Gastroesophageal sphincter (tissue), 4 donors: ENCODE measurements at places on chromosomes 7 and 10. TPM values are rescaled to one million over a fixed set of nuclear protein-coding genes. Genes with fewer than 3 reads are reported as not detected.

- no peak overlapping the region for H3K4me3 ChIP-seq
- H3K4me1 ChIP-seq, result no peaks in the 10 kb centered on the region
- peaks cover 7% of the 10 kb centered on the region for H3K27me3 ChIP-seq
Observed at GRCh38 chr7:94042381-94042780, 38.2 kb upstream of the BET1 start.

ELN gene
- 455 TPM for total RNA-seq

DNA sequence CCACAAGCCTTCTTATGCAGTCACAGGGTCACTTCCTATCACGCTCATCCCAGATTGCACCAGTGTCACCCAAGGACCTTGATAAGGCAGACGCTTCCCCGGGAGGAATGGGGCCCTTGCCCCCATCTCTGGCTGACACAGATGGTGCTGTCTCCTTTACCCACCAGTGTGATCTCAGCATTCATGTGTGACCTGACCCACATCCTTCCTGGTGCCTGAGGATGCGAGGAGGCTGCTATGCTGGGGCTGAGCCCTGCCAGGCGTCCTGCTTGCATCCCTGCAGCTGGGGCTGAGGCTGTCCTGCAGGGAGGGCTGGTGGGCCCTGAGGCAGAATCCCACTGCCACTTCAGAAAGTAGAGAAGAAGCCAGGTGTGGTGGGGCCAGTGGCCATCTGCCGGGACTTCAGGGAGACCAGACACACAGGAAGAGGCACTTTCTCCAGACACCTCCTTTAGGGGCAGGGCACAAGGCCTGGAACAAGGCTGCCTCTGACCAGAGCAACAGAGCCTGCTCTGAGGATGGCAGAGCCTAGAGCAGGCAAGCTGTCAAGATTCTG lies 35.3 kb downstream of the RASGEF1A start:
- H3K27ac ChIP-seq, result no peak overlapping the region
- no peaks in the 10 kb centered on the region for H3K36me3 ChIP-seq
- H3K4me1 ChIP-seq, result peaks cover 9% of the 10 kb centered on the region

CCT6A gene
- 88.3 TPM for total RNA-seq

DNA sequence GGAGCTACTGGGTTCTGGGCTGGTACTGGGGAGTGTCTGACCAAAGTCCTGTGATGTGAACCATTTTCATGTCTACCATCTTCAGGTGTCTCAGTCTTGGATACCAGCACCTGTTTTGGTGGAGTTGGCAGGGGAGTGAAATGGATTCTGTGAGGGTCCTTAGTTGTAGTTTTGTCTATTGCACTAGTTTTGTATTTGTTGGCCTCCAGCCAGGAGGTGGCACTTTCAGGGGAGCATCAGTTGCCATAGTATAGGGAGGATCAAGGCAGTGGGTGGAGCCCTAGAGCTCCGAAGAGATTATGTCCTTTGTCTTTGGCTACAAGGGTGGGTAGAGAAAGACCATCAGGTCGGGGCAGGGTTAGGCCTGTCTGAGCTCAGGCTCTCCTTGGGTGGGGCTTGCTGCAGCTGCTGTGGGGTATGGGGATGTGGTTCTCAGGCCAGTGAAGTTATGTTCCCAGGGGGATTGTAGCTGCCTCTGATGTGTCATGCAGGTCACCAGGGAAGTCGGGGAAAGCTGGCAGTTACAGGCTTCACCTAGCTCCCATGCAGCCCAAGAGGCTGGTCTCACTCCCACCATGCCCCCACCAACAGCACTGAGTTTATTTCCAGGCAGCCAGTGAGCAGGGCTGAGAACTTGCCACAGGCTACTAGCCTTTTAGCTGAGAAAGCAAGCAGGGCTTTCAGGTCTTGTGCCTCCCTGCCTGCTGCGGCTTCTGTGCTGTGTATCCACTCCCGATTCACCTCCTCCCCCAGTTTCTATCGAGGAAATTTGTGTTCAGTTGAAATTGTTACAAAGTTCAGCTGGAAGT lies 153.1 kb downstream of the ZNF365 start:
- no peak for ATAC-seq
- no peak overlapping the region for H3K27ac ChIP-seq
- H3K27me3 ChIP-seq, result no peaks in the 10 kb centered on the region
- H3K4me1 ChIP-seq, result no peaks in the 10 kb centered on the region

DNA sequence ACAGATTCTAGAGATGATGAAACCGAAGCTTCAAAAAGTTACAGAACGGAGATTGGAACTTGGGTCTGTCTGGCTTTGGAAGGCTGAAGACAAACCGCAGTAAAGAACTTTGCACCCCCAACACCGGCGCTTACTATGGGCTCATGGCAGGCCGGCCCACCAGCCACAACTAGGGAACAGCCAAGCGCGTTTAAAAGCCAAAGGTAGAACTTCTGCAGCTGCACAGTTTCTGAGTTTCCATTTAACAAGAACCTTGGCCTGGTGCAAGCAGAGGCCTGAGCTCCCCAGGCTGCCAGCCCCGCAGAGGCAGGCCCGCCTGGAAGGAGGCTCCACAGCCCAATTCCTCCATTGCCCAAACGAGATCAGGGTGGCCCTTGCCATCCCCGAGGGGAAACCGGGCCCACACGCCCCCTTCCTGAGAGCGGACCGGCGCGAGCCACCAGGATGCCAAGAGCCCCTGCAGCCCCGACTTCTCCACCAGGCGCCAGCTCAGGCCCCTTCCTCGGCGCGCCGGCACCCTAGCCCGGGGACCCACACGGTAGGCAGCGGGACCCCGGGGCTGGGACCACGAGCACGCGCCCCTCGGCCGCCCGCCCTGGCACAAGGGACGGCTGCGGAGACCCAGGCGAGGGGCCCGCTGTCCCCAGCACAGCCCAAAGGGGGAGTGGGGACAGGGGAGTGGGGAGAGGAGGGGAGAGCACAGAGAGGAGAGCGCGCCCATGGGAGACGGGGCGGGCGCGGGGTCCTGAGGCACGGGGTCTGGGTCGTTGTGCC lies 566 bp downstream of the MAD1L1 start:
- H3K4me3 ChIP-seq, result peak overlapping the region; percentile 89
- peak; percentile 41 for ATAC-seq
- peak overlapping the region; percentile 84 for H3K27ac ChIP-seq
- no peaks in the 10 kb centered on the region for H3K27me3 ChIP-seq
- H3K36me3 ChIP-seq, result no peaks in the 10 kb centered on the region

- no peaks in the 10 kb centered on the region for H3K4me1 ChIP-seq
- no peak overlapping the region for H3K4me3 ChIP-seq
- H3K27ac ChIP-seq, result no peak overlapping the region
- no peaks in the 10 kb centered on the region for H3K36me3 ChIP-seq
- ATAC-seq, result peak; percentile 43
- H3K27me3 ChIP-seq, result no peaks in the 10 kb centered on the region
Observed at GRCh38 chr7:28551331-28551730, 139.0 kb downstream of the CREB5 start.

- no peak for ATAC-seq
- H3K27me3 ChIP-seq, result no peaks in the 10 kb centered on the region
- H3K36me3 ChIP-seq, result no peaks in the 10 kb centered on the region
- H3K4me3 ChIP-seq, result no peak overlapping the region
Observed at GRCh38 chr7:29970158-29970557, 19.4 kb downstream of the SCRN1 start.

NUDT1 gene
- 4.3 TPM for total RNA-seq

DNA sequence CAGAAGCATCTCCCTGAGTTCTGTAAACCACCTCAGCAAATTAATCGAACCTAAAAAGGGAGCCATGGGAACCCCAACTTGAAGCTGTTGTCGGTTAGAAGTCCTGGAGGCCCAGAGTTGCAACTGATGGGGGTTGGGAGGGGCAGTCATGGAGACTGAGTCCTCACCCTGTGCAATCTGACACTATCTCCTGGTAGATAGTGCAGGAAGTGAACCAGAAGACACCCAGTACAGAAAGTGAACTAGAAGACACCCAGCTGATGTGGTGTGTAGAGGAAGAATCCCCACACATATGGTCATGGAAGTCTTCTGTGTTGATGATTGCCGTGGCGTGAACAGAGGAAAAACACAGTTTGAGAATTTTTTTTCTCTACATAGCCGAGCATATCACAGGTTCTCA lies 58.8 kb upstream of the SRRM3 start:
- H3K4me3 ChIP-seq, result no peak overlapping the region
- no peaks in the 10 kb centered on the region for H3K4me1 ChIP-seq
- no peaks in the 10 kb centered on the region for H3K36me3 ChIP-seq

PLCE1 gene
- total RNA-seq, result 19.3 TPM

NPFFR1 gene
- under 0.01 TPM for total RNA-seq

DNA sequence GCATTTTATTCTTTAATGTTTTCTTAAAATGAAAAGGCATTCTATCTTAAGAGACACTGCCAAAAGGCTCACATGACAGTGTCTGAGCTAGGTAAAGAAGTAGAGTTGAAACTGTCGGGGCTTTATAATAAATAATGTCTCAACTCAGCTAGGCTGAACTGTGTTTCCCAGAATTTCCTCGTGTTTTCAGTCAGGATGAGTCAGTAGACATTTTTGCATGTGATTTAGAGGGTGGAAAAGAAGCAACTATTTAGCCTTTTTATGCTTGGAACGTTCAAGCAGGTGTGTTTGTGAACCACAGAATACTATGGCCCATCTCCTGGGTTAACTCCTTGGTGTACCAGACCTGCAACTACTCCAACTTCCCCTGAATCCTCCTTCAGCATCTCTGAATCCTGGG lies 23.4 kb upstream of the LIPA start:
- no peaks in the 10 kb centered on the region for H3K27me3 ChIP-seq
- no peak overlapping the region for H3K4me3 ChIP-seq
- peak overlapping the region; percentile 45 for H3K27ac ChIP-seq
- no peak for ATAC-seq

CTAGE8 gene
- 0.94 TPM for total RNA-seq

DNA sequence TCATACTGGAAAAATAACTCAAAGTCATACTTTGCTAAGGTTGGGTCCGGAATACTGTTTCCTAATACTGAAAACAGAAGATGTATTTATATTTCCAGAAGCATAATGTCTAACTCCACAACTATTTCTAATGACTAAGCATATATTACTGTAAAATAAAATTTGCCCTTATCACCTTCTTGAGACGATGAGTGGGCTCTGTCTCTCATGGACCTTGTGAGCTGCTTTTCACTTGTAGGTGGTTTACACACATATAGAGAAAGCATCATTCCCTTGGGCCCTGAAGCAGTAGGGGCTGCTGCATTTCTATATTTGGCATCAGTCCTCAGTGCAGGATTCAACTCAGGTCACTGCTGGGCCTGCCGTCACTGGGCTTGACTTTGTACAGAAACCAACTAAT lies 10.7 kb upstream of the FAM13C start:
- H3K36me3 ChIP-seq, result no peaks in the 10 kb centered on the region
- H3K27me3 ChIP-seq, result no peaks in the 10 kb centered on the region
- H3K4me1 ChIP-seq, result peaks cover 7% of the 10 kb centered on the region
- ATAC-seq, result no peak
- H3K4me3 ChIP-seq, result no peak overlapping the region
- H3K27ac ChIP-seq, result peak overlapping the region; percentile 57

- no peak overlapping the region for H3K4me3 ChIP-seq
- ATAC-seq, result no peak
- no peaks in the 10 kb centered on the region for H3K36me3 ChIP-seq
- H3K4me1 ChIP-seq, result no peaks in the 10 kb centered on the region
Observed at GRCh38 chr10:126259760-126260479, 128.4 kb downstream of the ADAM12 start.

- H3K27me3 ChIP-seq, result no peaks in the 10 kb centered on the region
- peaks cover 27% of the 10 kb centered on the region for H3K4me1 ChIP-seq
- no peaks in the 10 kb centered on the region for H3K36me3 ChIP-seq
Observed at GRCh38 chr10:132637477-132638129, 100.0 kb downstream of the INPP5A start.

DNA sequence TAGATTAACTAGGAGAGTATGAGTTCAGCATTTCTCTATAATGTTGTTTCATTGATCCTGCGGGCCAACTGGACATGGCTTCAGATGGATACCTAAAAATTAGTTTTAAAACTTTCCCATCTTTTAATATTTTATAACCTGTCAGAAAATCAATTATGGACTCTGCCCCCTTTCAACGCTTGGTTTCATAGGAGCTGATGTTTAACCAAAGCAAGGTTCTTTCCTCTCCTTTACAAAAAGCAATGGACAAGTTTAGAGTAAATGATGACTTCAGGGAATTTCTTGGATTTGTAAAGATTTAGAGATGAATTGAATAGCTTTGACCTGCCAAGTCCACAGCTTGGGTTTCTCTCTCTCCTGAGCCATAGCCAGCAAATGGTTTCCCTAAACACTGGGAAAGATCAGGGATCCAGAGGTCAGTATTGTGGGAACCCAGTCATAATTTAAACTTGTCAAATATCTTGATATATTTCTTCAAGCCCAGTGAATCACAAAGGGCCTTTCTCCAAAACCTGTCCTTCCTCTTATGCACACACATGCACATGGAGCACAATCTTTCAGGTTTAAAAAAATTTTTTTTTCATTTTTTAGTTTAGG lies 177.1 kb downstream of the EVX1 start:
- no peak overlapping the region for H3K4me3 ChIP-seq
- no peak for ATAC-seq
- H3K4me1 ChIP-seq, result no peaks in the 10 kb centered on the region
- H3K27me3 ChIP-seq, result no peaks in the 10 kb centered on the region
- H3K36me3 ChIP-seq, result no peaks in the 10 kb centered on the region

DNA sequence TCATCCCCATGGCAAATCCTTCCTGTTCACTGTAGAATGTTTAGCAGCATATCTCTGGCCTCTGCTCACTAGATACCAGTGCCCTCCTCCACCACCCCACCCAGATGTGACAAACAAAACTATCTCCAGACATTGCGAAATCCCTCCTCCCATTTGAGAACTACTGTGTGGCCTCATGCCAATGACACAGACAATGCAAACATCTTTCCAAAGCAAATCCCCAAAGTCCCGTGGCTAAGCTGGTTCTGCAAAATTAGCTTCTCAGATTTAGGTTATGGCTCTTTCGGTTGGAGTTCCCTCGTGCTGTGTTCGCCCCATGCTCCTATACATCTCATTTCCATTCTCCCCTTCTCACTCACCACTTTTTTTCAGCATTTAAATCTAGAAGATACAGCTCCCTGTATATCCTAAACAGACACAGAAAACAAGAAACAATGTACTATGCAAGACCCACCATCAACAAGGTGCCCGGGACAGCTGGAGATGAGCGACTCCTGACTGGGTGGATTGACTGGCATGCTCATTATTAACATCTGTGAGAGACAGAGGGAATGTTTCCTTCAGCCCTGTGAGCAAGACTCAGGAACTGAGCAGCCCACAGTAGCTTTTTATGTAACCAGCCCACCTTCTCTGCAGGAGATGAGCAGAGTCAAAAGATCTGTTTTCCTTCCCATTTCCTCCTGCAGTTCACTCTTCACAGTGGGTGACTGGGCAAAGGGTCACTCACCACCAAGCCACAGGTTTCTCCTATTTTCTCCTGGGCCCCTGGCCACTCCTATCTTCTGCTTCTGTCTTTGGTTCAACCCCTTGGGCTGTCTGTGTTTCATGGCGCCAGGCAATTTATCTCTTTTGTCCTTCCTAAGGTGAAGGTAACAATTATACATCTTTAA lies 225.7 kb upstream of the AOAH start:
- peaks cover 3% of the 10 kb centered on the region for H3K4me1 ChIP-seq
- H3K27me3 ChIP-seq, result no peaks in the 10 kb centered on the region
- H3K36me3 ChIP-seq, result no peaks in the 10 kb centered on the region
- no peak overlapping the region for H3K27ac ChIP-seq
- H3K4me3 ChIP-seq, result no peak overlapping the region

GRCh38 chr7:106640368-106641141 lies 20.4 kb downstream of the CCDC71L start:
- no peak overlapping the region for H3K27ac ChIP-seq
- peaks cover 5% of the 10 kb centered on the region for H3K4me1 ChIP-seq
- H3K27me3 ChIP-seq, result no peaks in the 10 kb centered on the region
- no peak overlapping the region for H3K4me3 ChIP-seq
- no peak for ATAC-seq

- H3K4me1 ChIP-seq, result no peaks in the 10 kb centered on the region
- H3K27me3 ChIP-seq, result no peaks in the 10 kb centered on the region
- no peak overlapping the region for H3K4me3 ChIP-seq
- H3K27ac ChIP-seq, result no peak overlapping the region
- no peak for ATAC-seq
Observed at GRCh38 chr7:85512790-85513189, 325.9 kb upstream of the SEMA3D start.
